SK-N-SH treated with all-trans-retinoic acid at 6 μM for 48 hours (cell line): ENCODE measurements at places on chromosomes 16 and 17.
A peak's percentile ranks its signal among the peaks of the same experiment; 100 is the strongest.

DNA sequence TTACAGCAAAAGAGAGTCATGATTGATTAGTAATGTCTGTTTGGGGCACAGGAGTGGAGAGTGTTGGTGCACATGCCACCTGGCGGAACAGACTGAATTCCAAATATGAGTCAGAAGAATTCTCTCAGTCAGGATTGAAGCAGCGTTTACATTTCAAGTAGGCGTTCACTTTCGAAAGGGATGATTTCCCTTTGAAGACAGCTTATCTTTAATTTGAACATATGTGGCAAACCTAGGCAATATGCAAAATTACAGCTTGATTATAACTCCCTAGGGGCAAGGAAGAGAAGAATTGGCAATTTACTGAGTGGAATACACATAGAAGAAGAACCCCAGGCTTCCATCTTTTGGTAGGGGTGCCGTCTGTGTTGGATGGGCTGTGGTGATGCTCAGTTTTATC, 235.8 kb downstream of the HAPSTR1 start:
- no peak for ATAC-seq

DNA sequence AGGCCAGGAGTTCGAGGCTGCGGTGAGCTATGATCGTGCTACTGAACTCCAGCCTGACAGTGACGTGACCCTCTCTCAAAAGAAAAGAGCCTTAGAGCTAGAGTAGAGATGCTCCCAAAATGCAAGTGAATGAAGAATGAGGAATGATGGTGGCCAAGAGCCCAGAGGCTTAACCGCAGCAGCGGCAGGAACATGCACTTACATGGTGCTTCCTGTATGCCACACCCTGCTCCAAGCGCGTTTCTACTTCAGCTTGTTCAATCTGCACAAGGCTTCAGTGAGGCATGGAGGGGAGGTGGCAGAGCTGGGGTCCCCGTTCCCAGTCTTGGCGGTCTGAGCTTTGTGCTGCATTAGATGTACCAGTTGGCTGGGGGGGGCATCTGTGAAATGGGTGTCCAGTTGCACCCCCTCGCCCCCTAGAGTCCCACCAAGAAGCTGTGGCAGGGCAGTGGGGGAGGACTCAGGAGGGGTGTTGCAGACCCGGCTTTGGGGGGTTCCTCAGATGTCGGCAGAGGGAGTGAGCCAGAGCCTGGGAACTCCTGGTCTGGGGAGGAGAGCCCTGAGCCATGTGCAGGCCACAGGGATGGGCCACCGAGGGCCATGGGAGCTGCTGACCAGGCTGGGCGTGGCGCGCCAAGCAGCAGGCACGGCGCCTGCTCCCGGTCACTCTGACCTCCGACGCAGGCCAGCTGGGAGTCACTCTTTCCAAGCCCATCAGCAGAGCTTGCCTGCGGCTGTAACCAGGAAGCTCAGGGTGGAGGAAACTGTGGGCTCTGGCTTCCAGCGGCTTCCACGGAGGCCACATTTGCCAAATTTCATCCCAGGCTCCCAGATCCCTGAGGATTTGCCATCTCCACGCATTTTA, 260.1 kb downstream of the PARN start:
- ATAC-seq: no peak; the same call in 2 of the 3 replicates

DNA sequence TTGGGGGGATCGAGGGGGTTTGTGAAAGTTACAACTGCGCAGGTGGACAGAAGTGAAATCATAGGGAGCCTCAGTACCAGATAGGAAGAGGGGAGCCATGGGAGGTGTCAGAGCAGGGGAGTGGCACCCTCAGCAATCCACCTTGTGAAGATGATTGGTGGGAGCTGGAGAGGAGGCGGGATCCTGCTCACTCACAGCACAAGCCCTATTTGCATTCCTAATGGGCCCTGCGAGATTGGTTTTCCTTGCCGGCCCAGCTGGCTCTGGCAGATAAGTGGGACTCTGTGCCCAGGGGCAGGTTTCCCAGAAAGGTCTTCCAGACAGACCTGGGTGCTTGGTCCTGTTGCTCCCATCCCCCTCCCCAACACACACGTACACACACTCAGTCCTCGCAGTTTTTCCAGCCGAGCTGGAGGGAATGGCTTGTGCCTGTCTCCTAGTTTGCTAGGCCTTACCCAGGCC, 9.4 kb downstream of the WNT3 start:
- ATAC-seq: peak; percentile 8; the same call in 1 of the 3 replicates

DNA sequence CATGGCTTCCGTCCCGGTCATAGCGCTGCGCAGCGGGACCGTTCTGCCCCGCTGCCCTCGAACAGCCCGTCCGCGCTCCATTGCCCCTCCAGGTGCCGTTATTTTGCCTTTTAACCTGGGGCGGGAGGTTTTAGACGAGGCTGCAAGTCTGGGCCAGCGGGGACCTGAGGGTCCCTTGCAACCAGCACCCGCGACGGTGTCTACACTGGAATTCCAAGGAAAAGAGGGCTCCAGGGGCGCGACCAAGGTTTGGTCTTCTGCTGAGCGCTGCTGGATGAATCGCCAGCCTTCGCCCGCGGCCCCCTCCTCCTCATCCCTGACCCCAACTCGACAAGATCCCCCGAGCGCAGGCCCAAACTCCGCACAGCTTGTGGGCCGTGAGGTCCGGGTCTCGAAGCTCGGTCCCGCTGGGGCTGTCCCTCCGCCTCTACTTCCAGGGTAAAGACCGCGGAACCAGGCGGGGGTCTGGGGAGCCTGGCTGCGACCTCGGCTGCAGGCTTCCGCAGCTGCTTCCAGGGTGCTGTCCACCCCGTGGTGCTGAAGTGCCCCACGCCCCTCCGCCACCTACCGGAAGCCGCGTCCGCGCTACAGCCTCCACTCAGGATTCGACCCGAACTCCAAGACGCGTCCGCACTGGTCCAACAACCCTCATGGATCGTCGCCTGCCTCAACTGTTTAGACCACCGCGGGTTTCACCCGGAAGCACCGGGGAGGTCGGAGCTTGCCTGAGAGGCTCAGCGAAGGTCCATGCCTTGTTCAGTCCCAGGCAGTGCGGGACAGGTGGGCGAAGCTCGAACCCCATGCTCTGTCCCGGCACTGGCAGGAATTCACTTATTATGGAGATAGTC, 10.1 kb upstream of the CA4 start:
- no peak for ATAC-seq

- no peak for ATAC-seq
Measured at GRCh38 chr16:12496186-12496585, 307.5 kb downstream of the CPPED1 start.

DNA sequence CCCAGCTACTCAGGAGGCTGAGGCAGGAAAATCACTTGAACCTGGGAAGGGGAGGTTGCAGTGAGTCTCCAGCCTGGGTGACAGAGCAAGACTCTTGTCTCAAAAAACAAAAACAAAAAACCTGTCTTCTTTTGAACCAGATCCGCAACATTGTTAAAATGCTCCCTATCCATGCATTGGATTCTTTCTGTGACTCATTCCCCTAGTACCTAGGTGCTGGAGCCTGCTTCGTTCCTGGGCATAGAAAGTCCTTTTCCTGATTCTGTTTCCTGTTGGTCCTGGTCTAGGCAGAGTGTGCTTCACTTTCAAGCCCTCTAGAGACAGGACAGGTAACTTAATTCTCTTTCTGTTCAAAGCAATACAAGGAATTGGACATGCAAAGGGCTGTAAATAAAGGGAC, 5.2 kb downstream of the EPN2 start:
- no peak for ATAC-seq

DNA sequence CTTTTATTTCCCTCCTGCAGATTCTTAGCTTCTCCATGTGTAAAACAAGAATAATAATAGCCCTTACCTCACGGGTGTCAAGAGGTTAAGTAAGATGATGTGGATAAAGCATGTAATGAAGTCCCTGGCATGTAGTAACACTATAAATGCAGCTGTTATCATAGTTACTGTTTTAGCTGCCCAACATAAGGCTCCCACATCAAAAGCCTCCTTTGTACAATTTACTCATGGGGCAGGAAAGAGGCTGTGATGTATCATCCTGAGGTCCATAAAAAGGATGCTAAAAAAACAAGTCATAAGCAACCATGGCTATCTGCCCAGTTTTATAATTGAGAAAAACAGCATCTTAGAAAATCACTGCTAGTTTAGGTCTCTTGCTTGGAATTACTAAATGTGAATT, 339.7 kb downstream of the CA10 start:
- ATAC-seq: no peak

DNA sequence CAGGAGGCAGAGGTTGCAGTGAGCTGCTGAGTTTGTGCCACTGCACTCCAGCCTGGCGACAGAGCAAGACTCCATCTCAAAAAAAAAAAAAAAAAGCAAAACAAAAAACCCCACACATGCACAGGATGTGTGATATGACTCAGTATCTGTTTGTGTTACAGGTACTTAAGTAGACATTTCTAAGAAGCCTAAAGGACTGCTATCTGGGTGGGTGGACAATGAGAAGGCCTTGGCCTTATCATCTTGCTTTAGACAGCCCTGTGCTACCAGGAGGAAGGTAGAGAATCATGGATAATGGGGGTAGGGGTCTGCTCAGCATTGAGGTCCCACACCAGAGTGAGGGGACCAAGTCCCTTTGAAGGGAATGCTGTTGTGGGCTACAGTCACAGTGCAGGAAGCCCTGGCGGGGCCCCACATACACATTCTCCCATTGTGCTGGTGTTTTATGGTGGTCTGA, 26.7 kb downstream of the PLD6 start:
- no peak for ATAC-seq

GRCh38 chr16:49485663-49486062, 112.1 kb downstream of the C16orf78 start:
- no peak for ATAC-seq

DNA sequence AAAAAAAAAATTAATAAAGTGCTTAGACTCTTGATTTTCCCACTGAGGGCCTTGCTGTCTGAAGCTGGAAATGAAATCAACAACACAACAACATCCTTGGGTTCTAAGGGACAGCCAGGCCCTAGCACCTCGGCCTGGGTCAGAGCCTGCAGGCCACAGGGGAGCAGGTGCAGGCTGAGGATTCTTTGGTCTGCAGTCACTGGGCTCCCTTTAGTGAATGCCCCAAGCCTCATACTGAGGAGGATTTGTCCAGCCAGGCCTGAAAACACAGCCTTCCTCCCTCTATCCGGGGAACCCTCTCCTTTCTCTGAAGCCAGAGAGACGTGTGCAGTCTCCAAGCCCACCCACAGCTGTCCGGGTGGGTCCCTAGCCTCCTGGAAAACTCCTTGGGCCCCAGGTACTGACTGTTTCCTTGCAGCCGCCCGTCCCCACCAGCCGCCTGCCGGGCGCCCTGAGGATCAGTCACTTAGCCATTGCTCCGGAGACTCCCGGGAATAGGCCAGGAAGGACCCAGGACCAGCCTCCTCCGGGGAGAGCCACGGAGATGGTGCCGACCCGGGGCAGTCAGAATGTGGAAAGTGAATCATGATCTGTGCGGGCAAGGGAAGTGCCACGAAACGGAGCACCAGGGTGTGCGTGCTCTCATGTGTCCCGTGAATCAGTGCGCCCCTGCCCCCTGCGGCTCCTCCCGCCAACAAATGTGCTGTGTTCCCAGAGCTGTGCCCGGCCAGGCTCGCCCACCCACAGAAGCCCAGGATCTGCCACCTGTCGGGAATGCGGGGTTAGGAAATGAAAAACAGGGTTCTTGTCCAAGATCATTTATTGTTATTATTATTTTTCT, 91.0 kb downstream of the RTN4RL1 start:
- no peak for ATAC-seq

DNA sequence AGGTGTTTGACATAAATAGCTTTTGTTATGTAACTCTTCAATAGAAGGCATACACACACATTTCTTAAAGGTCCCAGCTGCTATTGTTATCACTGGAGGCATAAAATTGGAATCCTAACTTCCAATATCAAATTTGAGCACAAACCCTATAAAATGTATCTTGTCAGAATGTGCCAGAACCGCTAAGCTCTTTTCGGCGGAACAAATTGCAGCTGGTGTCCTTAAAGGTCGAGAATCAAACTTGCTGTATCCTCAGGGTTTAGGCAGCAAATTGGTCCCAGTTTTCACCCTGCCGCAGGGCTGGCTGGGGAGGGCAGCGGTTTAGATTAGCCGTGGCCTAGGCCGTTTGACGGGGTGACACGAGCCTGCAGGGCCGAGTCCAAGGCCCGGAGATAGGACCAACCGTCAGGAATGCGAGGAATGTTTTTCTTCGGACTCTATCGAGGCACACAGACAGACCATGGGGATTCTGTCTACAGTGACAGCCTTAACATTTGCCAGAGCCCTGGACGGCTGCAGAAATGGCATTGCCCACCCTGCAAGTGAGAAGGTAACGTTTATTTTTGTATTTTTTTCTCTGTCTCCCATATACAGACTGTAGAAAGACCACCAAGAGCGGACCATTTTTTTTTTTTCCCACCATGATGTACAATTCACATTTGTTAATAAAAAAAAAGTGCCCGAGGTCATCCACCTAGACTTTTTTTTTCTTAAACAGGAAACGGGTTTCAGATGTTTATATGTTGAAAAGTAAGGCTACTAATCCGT, 297.1 kb downstream of the IRF8 start:
- no peak for ATAC-seq

DNA sequence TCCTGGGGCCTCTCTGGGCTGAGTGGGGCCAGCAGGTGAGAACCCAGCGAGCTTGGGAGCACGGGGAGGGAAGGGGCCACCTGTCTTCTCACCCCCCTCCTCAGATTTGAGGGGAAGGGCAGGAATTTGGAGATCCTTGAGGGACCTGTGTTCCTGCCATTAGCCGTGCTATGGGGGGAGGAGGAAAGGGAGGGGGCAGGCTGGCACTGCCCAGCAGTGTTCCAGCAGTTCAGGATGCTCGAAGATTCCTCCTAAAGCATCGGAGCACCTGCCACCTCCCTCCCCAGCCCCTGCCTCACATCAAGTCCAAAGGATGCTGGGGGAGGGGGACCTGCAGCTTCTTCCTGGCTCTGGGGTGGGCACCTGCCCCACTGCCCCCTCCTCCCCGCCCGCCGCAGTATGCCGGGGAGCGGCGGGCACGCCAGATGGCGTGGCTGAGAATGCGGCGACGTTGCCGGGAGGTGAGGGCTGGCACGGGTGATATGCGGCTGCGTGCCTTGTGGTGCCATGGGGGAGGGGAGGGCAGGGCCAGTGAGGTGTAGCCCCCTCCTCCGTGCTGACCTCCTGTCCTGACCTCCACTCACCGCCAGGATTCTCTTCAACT, 4.7 kb upstream of the NEUROD2 start:
- ATAC-seq: no peak

- ATAC-seq: peak; percentile 99
Measured at GRCh38 chr16:18969050-18969854, 14.5 kb upstream of the TMC7 start.

DNA sequence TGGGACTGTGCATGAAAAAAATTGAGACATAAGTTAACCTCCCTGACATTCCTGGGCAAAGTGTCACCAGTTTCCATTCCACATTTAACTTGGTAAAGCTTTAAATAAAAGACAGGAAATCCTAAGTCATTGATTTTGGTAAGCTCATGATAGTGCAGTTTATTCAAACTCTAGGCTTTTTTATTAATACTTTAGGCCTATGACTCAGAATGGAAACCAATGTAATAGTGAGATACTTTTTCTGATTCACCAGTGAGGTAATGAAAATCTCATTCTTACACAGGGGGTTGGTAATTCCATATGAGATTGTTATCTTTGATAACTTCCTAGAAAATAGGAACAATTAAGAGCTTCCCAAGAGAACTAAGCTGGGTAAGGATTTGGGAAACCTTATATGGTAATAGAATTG, 91.1 kb downstream of the NLK start:
- peak; percentile 87 for ATAC-seq
